ENCODE measurements at places on chromosomes 7 and 10.

DNA sequence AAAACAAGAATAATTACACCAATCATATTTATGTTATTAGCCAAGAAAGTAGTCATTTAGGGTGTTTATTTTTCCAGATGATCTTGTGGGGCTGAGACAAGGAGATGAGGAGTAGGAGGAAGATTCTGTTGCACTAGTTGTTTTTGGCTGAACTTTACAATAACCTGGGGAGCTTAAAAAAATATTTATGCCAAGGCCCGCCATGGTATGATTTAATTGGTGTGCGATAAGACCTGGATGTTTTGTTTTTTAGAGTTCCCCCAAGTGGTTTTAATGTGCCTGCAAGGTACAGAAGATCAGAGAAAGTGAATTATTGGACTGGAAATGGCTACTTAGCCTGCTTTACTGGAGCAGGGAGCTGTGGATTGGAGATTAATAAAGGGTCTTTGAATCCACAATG, 7.1 kb upstream of the ZNF282 start:
- DNase-seq = no peak

DNA sequence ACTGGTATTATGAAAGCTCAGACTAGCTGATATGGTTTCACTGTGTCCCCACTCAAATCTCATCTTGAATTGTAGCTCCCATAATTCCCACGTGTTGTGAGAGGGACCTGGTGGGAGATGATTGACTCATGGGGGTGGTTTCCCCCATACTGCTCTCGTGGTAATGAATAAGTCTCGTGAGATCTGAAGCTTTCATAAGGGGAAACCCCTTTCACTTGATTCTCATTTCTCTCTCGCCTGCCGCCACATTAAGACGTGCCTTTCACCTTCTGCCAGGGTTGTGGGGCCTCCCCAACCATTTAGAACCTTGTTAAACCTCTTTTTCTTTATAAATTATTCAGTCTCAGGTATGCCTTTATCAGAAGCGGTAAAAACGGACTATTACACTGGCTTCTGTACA, 40.3 kb downstream of the COL13A1 start:
- no peak for DNase-seq

GRCh38 chr7:138308136-138308535, 151.9 kb upstream of the TRIM24 start:
- DNase-seq = no peak

DNA sequence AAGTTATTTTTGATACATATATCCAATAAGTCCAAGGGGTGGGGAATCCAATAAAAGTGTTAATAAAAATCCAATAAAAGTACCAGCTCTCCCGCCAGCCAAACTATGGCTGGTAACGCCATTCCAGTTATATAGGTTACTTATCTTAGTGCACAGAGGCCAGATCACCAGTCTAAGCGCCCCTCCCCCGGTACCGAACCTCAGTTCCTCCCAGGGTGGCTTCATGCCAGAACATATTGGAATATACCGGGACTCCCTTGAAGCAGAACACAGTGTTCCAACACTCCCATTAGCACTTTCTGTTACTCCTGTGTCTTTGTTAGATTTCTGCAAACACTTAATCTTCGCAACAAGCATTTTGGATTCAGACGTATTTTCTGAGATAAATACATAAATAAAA, 7.5 kb downstream of the FBH1 start:
- no peak for DNase-seq

- no peak for DNase-seq
Measured at GRCh38 chr10:118607768-118608354, 12.4 kb upstream of the PRLHR start.

- DNase-seq = no peak
Measured at GRCh38 chr10:120456626-120457430, at the start of gene PLPP4. PLPP4 (plus strand) TSS chr10:120457227; CDS start chr10:120457306, 79 bp downstream.

- no peak for DNase-seq
Measured at GRCh38 chr10:125172694-125173093, 12.3 kb upstream of the CTBP2 start.

DNA sequence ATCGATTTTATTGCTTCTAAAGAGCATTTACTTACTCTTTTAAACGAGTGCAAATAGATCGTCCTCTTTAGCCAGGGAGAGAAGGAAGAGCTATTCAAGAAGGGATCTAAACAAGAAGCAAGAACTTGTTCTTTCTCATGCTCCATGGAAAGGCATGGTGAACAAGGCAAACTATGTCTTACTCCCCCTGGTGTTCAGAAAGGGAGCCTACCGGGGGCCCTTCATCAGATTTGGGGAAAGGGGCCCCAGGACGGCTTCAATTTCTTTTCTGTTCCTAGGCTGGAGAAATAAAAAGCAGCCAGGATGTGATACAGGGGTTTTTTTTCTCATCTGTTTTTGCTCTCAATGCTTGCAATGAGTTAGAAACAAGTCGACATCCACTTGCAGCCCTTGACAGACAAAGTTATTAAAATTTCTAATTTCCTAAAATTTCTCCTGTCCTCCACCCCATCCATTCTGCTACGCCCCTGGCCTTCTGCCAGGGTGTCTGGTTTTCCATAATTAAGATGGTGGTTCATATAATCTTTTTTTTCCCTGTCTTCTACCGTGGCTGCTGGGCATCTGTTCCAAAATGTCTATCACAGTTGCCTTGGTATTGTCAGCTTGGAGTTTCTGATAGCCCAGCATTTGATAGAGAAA, 214.4 kb downstream of the CREB5 start:
- no peak for DNase-seq

GRCh38 chr10:105982735-105983134, 1181.8 kb downstream of the SORCS1 start:
- no peak for DNase-seq

GRCh38 chr10:103884681-103885139, 29.3 kb upstream of the SH3PXD2A start:
- DNase-seq = no peak

DNA sequence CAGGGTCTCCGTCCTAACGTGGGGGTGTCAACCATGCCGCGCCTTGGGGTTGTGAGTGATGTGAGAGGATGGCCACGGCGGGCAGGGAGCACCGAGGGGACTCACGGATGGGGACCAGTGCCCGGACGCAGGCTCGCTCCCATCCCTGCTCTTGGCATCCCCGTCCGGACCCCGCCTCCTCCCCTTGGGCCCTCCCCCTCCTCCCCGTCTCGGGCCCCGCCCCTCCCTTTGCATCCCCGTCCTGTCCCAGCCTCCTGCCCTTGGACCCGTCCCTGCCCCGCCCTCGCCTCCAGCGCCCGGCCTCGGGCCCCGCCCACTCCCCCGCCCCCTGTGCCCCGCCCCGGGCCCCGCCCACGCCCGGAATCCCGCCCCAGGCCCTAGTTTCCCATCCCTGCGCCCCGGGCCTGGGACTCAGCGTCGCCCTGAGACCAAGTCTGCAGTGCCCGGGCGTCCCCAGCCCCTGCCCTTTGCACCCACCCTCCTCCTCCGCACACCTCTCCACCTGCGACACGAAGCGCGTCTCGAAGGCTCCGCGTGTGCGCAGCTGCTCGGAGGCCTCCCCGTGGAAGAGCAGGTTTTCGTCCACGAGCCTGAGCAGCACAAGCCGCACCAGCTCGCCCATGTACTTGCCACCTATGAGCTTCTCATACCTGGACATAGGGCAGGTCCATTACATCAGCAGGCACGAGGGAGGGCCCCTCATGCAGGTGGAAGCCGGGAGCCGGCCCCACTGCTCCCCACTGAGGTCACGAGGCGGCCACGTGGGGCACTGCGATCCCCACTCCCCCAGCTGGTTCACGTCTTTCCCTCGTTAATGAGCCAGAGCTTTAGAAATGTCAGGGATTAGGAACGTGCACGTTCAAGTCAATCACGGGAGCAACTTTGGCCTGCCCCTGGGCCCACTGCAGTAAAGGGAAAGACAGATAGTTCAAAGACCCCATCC, 5.1 kb upstream of the MYL7 start:
- peak; percentile 20 for DNase-seq

DNA sequence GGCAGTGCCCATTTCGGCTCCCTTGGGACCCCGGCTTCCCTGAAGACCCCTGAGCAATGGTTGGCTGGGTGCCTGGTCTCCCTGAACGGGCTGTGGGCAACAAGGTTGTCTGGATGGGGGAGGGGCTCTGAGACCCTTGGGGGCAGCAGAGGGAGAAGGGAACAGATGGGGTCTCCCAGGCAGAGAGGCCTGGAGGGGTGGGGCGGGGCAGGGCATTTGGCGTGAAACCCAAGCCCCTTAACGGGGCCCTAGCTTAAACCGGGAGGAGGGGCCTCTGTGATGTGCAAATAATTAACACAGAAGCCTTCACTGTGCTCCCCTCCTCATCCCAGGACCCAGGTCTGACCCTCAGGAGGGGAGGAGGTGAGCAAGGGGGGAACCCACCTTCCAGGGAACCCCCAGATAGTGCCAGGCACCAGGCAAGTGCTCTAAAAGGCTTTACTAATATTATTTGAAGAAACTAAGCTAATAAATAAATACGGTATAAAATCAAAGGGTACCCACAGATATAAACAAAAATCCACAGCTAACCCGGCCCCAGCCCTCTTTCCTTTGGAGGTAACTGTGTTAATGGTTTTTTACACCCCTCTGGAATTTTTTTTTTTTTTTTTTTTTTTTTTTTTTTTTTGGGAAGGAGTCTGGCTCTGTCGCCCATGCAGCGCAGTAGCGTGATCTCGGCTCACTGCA, 170.8 kb downstream of the RNF216 start:
- no peak for DNase-seq

DNA sequence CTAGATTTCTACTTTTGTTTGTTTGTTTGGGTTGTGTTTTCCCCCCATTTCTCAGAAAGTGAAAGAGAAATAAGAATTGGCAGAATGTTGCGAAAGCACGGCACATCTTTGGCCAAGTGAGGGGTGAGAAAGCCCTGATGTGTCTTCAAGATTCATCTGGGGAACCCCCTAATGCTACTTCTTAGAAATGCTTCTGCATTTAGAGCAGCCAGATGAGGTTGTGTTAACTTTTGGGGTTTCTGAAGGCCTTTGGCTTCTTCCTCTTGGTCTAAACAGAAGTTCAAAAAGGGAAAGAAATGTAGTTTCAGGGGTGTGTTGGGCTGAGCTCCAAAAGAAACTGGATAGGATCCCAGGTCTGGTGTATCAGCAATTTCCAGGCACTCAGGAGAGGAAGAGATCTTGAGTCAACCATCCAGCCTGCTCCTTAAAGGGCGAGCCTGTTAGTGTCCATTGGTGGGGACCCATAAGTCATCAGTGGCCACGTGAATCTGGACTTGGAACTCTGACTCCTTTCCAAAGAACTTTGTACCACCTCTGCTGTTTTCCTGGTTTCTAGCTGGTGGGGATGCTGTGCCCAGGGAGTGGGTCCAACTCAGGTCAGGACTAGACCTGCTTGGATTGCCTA, 6.5 kb downstream of the DUSP5 start:
- DNase-seq = peak; percentile 64

DNA sequence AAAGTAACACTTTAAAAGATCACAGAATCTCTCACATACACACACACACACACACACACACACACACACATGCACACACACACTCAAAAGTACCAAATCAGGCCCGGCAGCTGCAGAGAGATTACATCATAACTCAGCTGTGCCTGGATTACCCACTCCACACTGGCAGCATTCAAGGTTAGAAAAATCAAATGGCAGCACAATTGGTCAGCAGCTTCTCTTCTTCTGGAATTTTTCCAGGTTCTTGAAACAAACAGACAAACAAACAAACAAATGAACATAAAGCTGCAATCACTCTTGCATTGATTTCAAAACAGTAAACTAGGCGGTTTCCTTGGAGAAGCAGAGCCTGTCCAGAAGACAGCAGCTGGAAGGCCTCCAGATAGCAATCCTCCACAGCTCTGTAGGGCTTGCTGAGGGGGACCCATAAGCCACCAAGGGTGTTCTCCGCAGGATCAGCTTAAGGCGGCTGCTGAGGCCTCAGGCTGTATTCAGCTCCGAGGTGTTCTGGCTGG, 24.5 kb upstream of the FAM133B start:
- DNase-seq = no peak

GRCh38 chr7:126699707-126700106, 553.0 kb downstream of the GRM8 start:
- no peak for DNase-seq

- DNase-seq = no peak
Measured at GRCh38 chr10:79123547-79123963, 54.8 kb downstream of the ZMIZ1 start.

DNA sequence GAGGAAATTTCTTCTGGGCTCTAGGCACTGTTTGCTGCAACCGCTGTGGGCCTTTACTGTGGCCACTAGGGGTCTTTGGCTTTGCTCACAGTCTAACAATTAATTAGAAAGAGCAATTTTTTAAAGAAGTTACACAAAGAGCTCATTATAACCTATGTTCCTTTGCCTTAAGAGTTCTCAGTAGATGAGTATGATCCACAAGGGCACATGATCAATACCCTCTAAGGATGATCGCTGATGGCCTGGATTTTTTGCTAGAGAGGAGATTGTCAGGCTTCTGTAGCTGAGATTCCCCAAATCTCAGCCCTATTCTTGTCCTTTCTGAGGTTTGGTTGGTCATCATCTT, 80.8 kb upstream of the RHOBTB1 start:
- DNase-seq = no peak

- DNase-seq = no peak
Measured at GRCh38 chr10:106593876-106594275, 570.6 kb downstream of the SORCS1 start.

GRCh38 chr10:30431435-30431911, 2.5 kb upstream of the MAP3K8 start:
- DNase-seq = no peak

GRCh38 chr7:25007668-25008067, 27.7 kb upstream of the OSBPL3 start:
- no peak for DNase-seq

DNA sequence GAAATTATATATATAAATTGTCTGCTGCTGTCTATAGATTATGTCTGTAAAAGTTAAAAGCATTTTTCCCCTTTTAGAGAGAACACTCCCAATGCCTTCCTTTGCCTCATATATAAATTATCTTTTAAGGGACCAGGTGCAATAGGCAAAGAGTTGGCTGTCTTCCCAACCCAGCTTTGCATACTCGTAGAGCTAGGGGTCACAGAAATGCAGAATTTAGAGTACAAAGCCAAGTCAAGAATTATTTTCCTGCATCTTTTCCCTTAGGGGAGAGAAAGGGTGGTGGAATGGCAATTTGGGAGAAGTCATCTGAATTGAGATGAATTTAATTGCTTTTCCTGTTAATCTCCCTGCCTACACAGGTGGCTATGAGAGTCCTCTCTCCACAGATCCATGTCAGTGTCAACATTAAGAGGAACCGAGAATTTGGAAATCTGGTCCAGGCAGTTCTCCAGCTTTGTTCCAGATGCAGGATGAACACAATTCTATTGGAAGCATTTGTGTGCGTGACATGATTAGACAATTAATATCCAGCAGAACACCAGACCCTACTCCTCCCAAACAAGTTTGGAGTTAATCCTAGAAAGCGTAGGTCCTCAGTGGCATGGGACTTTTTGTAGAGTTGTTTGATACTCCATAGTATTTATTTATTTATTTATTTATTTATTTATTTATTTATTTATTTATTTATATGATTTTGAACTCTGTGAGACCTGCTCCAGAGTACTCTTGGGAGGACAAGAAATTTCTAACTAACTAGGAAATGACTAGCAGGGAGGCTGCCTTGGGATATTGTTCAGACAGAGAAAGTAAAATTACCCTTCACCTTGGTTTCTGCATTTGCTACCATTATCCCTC, 80.3 kb upstream of the SKAP2 start:
- DNase-seq = no peak

- DNase-seq = no peak
Measured at GRCh38 chr7:19268737-19269136, 123.5 kb upstream of the FERD3L start.
